ENCODE measurements at places on chromosomes 13 and 19. TPM values are rescaled to one million over a fixed set of nuclear protein-coding genes. Genes with fewer than 3 reads are reported as not detected.

DNA sequence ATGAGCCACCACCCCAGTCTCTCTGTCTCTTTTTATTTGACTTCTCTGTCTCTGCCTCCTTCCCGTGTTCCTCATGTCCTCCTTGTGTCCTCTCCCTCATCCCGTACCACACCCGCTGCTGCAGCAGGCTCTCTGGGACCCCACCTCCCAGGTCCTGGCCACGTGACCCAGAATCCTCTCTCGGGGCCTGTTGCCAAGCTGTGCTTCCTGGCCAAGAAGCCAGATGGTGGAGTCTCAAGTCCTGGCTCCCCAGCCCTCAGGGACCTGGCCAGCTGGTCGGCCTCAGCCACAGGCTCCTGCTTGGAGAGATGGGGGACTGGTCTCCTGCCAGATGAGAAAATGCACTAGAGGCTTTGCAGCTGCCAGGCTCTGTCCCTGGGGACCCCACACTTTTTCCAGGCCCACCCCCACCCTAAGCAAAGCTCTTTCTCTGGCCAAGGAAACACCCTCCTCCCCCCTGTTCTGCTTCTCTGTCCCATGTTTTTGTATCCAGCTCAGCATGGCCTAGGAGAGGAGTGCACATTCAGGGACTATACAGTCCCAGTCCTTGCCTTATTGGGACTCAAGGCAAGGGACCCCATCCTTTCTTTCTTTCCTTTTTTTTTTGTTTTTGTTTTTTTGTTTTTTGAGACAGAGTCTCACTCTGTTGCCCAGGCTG, 34.3 kb upstream of the SHKBP1 start:
- no peak for DNase-seq
- H3K27ac ChIP-seq, result no peak overlapping the region
- no peaks in the 10 kb centered on the region for H3K4me1 ChIP-seq
- H3K27me3 ChIP-seq, result peaks cover 15% of the 10 kb centered on the region
- H3K36me3 ChIP-seq, result no peaks in the 10 kb centered on the region
- H3K4me3 ChIP-seq, result no peak overlapping the region

DNA sequence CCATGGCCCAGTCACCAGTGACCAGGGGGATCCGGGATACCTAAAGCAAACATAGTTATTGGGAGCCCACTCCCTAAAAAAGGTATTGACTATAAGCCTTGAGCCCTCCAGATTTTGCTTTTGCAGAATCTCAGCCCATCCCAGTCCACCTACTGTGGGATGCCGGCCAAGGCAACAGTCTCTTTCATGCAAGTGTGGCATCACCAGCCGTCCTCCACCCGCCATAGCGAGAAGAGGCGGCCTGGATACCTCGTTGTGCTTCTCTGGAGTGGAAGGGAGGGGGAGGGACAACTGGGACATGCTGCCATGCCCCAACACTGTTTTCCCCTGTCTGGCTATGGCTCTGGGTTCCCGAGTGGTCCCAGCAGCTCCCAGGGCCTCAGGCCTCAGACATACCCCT, 123.4 kb downstream of the DPF1 start:
- H3K4me1 ChIP-seq, result peaks cover 3% of the 10 kb centered on the region
- no peak overlapping the region for H3K4me3 ChIP-seq
- no peak overlapping the region for H3K27ac ChIP-seq
- H3K36me3 ChIP-seq, result peaks cover 6% of the 10 kb centered on the region
- DNase-seq, result peak; percentile 3

Gene JUND
- total RNA-seq, result 267 TPM

Gene ZNF763
- total RNA-seq, result 4.0 TPM

- H3K4me3 ChIP-seq, result peak overlapping the region; percentile 50
- no peak for DNase-seq
- peaks cover 33% of the 10 kb centered on the region for H3K4me1 ChIP-seq
- no peak overlapping the region for H3K27ac ChIP-seq
- peaks cover 5% of the 10 kb centered on the region for H3K36me3 ChIP-seq
These were observed 941 bp upstream of the UHRF1 start for GRCh38 chr19:4908360-4908759.

- peaks cover 12% of the 10 kb centered on the region for H3K36me3 ChIP-seq
- peak overlapping the region; percentile 92 for H3K4me3 ChIP-seq
- peaks cover 69% of the 10 kb centered on the region for H3K4me1 ChIP-seq
- H3K27me3 ChIP-seq, result no peaks in the 10 kb centered on the region
- peak overlapping the region; percentile 81 for H3K27ac ChIP-seq
These were observed 1.8 kb upstream of the CDC37 start for GRCh38 chr19:10404888-10405820.
